ENCODE measurements at places on chromosomes 1 and 21. TPM values are rescaled to one million over a fixed set of nuclear protein-coding genes. Genes with fewer than 3 reads are reported as not detected.
A peak's percentile ranks its signal among the peaks of the same experiment; 100 is the strongest.

DNA sequence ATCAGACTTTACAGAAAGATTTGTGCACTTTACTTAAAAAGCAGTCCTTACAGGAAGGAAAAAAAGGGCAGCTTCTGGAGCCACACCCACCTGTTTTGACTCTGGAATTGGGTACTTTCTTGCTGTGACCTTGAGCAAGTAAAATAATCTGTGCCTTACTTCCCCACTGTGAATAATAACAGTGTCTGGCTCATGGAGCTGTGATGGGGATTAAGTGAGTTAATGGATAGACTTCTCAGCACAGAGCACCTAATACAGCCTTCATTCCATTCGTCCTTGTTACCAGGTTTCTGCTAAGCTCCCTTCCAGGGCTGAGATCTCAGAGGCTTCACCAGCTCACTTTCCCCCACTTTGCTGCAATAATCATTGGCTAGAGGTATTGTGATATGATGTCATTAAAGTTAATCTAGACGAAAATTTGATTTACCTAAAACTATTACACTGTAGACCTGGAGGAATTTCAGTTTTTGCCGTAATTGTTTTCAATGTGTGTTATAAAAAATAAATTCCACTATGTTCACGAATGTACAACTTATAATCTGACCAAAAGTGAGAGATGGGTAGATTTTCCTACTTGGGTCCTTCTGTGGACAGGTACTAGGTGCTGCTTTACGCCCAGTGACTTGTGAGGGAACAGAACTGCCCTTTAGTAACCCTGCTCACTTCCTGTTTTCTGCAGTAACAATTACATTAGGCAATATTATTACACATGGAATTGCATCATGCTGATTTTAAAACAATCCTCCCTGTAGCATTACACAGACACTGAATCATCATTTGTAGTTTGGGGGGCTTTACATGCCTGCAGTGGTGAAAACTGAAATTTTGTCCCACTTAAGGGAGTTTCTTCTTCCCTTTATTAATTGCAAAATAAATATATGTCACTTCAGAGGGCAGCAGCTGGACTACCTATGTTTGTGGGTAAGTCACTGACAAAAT lies 19.7 kb upstream of the ABCG1 start:
- DNase-seq: peak; percentile 68

DNA sequence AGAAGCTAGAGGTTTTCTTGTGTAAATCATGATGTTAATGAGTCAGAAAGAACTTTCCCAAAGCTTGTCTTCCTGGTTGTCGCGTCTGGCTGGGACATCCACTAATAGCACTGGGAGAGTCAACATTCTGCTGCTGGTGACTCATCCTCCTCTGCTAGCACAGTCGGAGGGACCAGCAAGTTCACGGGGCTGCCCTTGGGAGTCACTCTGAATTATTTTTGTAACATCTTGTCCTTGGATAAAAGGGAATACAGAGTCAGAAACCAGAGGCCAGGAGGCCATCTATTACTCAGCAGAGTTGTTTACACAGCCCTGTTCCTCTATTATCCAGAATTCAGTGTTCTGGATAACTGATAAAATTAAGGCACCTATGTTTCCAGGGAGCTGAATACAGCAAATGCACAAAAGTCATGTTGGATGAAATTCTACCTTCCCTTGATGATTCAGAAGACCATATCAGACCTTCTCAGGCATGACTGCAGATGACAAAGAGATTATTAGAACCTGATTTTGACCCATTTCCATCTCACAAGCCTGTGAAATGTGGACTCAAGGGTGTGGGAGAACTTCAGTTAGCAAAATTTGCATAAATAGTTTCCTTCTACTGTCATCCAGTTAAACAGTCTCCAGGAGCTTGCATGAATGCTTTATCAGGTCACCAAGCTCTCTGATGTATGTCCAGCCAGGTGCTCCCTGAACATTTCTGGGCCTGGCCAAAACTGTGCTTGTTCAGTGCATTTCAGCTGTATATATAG lies 68.1 kb downstream of the JAK1 start:
- DNase-seq: no peak

DNA sequence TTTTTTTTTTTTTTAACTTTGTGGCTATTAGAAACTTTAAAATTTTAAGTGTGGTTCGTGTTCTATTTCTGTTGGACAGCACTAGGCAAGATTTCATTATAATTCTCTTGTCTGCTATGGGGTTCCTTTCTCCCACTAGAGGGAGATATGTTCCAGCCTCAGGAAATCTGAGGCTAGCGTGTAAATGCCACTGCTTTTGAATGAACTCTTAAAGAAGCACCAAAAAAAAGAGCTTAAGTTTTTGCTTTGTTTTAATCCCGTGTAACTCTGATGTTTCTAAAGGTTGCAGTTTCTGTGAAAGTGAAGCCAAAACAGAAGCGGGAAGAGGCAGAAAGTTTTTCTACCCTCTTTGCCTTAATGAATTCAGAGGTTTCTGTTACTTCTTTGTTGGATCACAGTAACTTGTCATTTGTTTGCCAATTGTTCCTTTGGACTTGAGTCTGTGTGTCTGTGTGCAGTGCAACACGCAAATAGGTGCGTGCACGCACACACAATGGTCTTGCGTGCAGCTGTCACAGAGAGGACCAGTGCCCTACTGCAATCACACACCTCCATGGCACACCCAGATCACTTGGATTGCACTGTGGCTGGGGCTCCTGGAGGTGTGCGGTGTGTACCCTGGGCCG lies 32.3 kb downstream of the HHAT start:
- DNase-seq: peak; percentile 54

GRCh38 chr1:151443846-151444782 lies 15.2 kb downstream of the POGZ start:
- peak; percentile 88 for DNase-seq

DNA sequence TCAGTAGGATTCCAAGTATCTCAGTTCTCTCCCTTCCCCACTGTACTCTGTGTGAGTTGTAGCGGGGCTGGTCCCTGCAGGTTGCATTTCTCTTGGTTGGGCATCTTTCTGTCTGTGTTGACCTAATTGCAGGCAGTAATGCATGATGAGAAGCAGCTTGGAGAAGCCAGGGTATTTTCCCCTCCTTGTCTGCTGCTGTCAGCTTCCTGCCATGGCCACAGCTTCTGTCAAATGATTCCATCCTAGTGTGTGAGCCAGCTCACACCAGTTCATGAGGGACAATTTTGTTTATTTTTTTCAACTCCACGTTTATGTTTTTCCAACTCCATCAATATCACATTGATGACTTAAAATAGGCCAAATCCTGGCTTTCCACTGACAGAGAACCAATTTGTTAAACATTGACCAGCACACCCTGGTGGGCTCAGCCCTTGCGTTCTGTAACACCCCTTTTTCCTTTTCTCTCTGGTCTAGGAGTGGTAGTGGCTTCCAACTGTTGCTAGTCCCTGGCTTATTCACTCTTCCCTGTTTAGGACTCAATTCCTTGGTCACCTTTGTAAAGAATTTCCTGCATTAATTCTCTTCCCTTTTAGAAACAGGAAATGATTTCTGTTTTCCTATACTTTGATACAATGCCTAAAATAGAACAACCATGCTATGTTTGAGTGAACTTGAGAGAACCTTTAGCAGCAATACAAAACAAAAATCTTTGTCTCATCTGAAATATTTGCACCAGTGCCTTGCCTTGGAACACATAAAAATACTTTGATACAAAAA lies 44.9 kb upstream of the APOBEC4 start:
- no peak for DNase-seq

GRCh38 chr1:231357831-231358354 lies 19.8 kb downstream of the SPRTN start:
- DNase-seq: peak; percentile 85

The UQCRH gene
- 533 TPM for total RNA-seq

The LENEP gene
- total RNA-seq: not detected

The ANXA9 gene
- 0.19 TPM for total RNA-seq

Measured in Karpas-422 (cell line).